Stimulated activated CD4-positive, alpha-beta T cell treated with anti-CD3 and anti-CD28 coated beads, Interleukin-1b, Interleukin-23, amount 100 ng/mL, for 1 hour (primary cell): ENCODE measurements at places on chromosomes 16 and 17.

DNA sequence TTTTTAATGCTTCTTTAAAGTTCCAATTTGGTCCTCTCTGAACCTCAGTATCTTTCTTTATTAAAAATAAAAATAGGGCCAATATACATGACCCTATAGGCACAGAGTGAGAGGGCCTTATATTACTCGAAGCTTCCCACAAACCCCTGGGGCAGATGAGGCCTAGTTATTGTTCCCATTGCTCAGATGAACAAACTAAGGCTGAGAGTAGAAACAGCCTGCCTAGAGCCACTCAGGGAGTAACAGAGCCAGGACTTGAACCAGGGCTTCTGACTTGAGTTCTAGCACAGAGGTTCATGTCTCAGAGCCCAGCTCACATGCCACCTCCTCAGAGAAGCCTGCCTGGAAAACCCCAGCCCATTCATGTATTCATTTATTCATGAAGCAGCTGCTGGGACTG lies 7.7 kb downstream of the BCL7C start:
- DNase-seq, result no peak

GRCh38 chr17:80195671-80196529 lies 24.2 kb downstream of the SGSH start:
- DNase-seq, result peak; percentile 40

- no peak for DNase-seq
Measured at GRCh38 chr17:10337976-10338375, 34.8 kb downstream of the MYH13 start.

GRCh38 chr16:68041783-68042182 lies 18.7 kb downstream of the DUS2 start:
- DNase-seq, result no peak

- no peak for DNase-seq
Measured at GRCh38 chr16:58451265-58451689, 48.7 kb upstream of the NDRG4 start.

DNA sequence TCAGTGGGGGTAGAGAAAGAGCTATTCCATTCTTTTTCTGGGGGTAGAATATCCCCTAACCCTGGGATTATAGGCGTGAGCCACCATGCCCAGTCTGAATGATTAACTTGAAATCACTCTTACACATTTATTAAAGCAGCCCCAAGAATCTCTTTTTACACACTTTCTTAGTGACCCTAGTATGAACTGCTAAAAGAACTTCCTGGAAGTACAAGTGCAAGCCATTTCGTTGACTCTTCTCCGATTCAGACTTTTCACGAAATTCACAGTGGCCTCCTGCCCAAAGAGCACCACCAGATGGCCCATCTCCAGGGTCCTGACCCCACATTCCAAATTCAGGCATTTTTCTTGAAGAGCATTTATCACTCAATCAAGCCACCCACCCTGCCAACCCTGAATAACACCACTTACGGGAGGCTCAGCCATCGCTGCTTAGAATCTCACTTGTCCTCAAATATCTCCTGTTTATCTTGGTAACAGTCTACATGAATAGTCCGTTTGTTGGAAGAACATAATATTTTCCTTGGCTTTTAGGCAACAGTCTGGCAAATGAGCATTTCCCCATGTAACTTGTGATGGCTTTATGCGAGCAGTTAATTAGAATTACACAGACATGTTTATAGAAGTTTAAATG lies 28.0 kb downstream of the ZNF423 start:
- no peak for DNase-seq

DNA sequence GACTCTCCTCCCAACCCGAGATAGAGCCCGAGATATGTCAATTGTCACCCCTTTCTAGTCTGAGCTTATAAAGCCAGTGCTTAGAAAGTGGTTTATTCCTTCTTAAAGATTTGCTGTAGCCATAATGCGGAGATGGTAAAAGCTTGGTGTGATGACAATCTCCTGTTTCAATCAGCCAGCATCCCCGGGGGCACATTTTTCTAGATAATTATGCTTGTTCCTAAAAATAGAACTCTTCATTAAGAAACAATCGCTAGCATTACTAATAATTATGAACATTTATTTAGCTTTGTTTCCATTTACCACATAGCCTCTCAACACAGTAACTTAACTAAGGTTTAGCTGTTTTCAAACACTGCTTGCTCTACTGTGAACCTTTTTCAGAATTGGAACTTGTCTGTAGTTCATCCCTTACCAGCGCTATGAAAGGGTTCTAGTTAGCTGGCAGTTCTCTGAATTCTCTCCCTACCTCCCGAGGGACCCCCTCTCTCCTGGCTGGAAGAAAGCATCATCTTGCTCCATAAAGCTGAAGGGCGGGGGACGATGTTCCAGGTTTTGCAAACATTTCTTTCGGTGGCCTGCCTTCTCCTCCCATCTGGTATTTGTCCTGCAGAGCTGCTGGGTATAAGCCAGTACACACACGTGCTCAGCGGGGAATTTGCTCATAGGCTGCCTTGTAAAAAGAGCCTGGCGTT lies 922 bp upstream of the MRPL58 start:
- DNase-seq, result no peak

DNA sequence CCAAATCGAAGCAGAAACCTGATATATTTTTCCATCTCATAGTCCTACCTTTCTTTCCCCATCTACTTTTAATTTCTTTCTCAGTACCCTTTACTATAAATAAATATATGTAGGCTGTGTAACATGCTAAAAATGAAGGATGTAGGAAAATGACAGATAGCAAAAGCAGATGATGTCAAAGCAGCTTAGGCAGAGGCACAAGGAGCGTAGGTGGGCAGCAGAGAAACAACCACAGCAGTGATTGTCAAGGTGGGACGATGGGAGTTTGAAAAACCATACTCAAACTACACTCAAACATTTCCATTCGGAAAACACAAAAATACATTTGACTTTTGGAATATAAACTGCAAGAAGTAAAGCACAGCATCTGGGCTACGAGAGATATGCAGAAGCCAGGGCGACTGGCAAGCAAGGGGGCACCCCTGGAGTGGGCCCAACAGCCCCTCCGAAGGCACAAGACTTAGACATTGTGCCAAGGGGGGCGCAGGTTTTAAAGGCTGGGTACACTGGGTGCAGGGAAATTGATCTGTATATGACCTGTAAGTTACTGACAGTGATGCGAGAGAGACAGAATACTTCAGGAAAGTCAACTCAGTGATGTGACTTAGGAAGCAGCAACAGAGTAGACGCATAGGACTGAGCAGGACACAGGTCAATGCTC lies 31.1 kb downstream of the SNN start:
- DNase-seq, result no peak

DNA sequence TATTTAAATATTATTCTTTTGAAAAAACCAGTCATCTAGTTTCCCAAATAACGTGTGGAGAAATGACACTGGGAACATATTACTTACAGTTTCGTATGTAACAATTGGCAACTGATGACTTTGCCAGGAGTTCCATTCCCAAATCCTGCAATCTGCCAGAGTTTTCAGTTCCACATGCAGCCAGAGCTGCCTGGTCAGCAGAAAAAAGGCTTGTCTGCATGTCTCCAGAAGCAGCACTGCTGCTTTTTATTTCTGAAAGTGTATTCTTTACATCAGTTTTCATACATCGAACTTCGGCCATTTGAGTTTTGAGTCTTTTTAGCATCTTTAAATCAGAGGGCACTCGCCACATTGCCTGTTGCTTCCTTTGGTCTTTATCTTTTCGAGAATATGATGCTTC lies 78.4 kb downstream of the TRIM37 start:
- no peak for DNase-seq

DNA sequence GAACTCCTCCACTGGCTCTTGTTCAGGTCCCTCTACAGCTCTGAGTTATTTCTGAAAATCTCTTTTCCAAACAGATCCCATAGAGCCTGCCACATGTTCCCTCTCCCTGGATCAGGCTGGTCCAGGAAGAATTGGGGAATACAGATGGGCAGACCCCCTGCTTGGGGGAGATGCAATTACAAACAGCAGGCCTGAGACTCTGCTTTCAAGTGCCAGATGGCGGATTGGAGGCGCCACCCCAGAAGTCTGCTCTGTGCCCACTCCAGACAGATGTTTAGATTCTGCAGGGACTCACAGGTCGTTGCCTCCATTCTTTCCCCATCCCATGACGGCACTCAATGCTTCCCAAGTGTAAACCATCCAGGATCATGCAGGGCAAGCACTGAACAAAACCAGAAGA lies 316.6 kb downstream of the SLC39A11 start:
- no peak for DNase-seq
